ENCODE measurements at places on chromosomes 4 and X. TPM values are rescaled to one million over a fixed set of nuclear protein-coding genes. Genes with fewer than 3 reads are reported as not detected.

The SLIT2 gene
- total RNA-seq = 18.6 TPM

The ZNF674 gene
- 2.5 TPM for total RNA-seq

The STPG2 gene
- total RNA-seq = 0.56 TPM

The VSIG4 gene
- total RNA-seq = not detected

The ZNF157 gene
- total RNA-seq = 0.28 TPM

The FGD1 gene
- 4.6 TPM for total RNA-seq

The CEP135 gene
- total RNA-seq = 9.2 TPM

The KIAA1210 gene
- not detected for total RNA-seq

The SLC38A5 gene
- total RNA-seq = 59.6 TPM

The DMRTC1 gene
- total RNA-seq = not detected

The HSFX3 gene
- total RNA-seq = not detected

The TRIM75 gene
- not detected for total RNA-seq

The TMEM131L gene
- 10.4 TPM for total RNA-seq

Measured in regular cardiac myocyte (primary cell).